ENCODE measurements at places on chromosomes 7 and 10.

GRCh38 chr7:151274936-151275812 lies 26.7 kb upstream of the SMARCD3 start:
- no peak for DNase-seq

GRCh38 chr10:97123765-97124164 lies 62.0 kb downstream of the SLIT1 start:
- DNase-seq = peak; percentile 76

DNA sequence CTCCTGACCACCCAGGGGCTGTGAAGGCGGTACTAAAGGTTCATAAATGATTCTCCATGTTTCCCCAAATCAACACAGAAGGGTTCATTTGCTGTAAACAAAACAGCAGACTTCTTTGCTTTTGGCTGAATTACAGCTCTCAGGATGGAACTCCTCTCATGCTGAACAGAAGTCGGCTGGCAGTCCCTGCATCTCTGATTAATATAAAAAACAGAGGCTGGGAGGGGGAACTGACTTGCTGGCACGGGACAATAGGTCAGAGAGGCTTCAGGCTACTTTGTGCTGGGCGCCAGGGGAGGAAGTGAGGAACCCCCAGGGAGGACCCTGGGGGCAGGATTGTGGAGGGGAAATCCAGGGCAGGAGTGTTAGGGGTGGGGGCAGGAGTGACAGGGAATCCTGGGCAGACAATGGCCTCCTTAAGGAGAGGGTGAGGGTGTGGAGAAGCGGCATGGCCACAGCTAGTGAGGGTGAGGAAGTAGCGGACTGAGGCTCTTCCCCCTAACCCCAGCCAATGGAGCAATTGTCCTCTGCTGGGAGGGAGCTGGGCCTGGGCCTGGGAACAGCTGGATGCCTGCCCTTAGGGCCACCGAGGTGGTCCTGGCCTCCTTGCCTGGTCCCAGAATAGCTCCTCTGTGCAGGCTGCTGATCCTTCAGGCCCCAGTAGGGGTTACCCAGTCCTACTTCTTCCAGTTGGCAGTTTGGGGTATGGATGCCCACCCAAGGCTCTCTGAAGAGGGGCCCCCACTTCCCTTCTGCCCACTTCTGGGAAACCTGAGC lies 9.2 kb upstream of the SFRP5 start:
- DNase-seq = peak; percentile 34

GRCh38 chr7:5636914-5637313 lies 144.5 kb downstream of the RNF216 start:
- DNase-seq = no peak

DNA sequence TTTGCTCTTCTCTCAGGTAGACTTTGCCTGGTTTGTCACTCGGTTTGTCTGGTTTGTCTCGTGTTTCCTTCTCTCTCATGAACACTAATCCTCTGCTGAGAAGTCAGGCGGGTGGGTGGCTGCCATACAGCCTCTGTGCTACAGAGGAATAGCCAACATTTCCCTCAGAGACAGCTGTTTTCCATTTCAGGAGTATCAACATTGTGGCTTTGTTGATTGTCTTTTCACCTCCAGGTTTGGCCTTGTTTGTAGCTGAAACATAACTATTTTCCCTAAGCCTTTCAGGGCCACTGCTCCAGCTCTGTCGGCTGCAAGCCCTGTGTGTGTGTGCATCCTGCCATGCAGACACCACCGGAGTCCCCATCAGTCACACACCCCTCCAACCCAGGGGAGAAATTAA lies 122.8 kb downstream of the BAMBI start:
- DNase-seq = no peak

- no peak for DNase-seq
Measured at GRCh38 chr10:62811159-62811875, 4.8 kb downstream of the EGR2 start.

GRCh38 chr10:31623466-31623865 lies 304.4 kb downstream of the ZEB1 start:
- DNase-seq = no peak

DNA sequence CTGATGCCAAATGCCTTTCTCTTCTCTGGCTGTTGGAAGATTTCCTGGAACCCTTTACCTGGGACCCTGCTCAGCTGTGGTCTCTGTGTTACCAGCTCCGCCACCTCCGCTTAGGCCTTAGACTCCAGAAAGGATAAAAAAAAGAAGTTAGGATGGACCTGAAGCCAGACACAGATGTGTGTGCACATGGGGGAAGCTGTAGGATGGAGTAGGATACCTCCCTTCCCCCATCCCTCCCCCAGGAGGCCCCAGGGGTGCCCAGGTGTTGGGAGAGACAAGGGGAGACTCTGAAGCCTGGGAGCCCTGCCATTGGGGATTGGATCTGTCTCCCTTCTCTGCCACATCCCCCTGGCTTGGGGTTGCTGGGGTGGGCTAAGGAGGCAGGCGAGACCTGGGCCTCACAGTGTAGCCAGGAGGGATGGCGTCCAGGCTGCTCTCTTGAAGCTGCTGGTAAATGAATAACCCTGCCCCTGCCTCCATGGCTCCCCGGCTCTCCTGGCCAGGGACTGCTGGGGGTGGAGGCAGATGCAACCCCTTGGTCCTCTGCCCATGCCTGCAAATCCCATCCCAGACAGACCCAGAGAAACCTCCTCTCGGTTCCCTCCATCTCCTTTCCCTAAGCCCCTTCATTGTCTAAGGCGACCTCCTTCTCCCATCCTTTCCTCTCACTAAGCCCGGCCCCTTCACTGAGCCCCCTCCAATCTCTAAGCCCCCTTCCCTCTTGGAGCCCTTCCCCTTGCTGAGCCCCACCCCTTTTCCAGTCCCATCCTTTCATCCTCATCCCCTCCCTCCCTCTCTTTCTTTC lies 8.0 kb downstream of the CLDN3 start:
- no peak for DNase-seq

- DNase-seq = peak; percentile 45
Measured at GRCh38 chr7:116236020-116236630, 25.8 kb downstream of the TES start.

GRCh38 chr7:129213828-129214227 lies 11.0 kb upstream of the AHCYL2 start:
- peak; percentile 8 for DNase-seq

DNA sequence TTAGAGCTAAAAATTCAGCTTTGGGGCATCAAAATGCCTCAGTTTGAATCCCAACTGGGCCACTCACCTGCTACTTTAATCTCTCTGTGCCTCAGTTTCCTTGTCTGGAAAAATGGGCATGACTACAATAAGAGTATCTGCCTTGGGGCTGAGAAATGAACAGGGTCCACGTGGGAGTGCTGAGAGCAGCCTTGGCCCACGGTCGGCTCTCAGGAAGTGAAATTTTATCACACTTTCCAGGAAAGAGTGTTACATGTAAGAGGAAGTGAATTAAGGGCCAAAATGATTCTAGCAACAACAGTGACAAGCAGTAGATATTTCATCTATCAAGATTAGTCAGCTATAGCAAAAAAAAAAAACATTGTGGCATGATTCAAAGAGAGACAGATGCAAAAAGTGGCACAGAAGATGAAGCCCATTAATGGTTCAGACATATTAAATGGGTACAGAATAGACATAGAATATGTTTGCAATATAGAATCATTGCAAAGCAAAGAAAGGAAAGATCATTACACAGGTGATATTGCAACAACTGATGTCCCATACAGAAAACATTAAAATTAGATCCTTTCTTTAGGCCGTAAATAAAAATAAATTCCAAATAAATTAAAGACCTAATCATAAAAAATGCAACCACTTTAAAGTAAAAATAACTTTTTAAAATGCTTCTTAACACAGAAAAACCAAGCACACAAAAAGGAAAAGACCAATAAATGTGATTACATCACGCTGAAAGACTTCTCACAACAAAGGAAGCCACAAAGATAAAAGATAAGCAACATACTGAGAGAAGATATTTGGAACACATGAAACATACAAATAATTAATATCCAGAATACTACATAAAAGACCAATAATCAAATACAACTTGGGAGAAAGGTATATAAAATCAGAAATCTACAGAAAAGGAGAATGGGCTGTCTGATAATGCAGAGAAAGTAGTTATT lies 4.3 kb downstream of the TMEM273 start:
- DNase-seq = no peak

- DNase-seq = no peak
Measured at GRCh38 chr10:113533801-113534200, 19.1 kb upstream of the HABP2 start.

DNA sequence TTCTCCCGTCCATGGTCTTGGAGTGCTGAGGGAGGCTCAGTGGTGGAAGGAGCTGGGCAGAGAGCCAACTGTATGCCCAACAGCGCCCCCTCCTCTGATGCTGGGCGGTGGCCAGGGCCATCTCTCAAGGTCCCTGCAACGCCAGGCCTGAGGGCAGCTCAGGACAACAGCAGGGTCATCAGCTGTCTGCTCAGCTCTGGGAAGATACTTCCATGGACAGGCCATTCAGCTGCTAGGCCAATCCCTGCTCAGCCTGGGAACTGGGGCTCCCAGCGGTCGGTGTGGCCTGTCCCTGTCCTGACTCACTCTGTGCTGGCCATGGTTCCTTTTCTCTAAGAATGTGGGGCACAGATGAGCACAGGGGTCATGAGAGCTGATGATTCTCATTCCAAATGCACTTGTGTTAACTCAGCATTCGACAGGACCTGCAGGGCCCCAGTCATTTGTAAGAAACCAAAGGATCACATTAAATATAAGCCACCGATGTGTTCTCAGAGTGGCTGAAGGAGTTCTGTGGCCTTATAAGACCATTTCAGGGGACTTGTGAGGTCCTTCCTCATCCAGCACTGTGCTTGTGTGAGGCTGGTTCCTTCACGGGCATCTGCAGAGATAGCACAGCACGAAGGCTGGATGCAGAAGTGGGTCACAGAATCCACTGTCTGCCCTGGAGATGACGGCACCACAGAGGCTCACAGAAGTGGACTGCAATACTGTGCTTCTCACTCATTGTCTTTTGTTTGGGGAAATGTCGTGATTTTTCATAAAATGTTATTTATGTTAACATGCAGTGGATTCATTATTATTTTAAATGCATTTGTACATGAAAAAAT lies 73.0 kb downstream of the ADCY1 start:
- no peak for DNase-seq

- DNase-seq = no peak
Measured at GRCh38 chr7:159128767-159129166, 15.9 kb downstream of the VIPR2 start.

DNA sequence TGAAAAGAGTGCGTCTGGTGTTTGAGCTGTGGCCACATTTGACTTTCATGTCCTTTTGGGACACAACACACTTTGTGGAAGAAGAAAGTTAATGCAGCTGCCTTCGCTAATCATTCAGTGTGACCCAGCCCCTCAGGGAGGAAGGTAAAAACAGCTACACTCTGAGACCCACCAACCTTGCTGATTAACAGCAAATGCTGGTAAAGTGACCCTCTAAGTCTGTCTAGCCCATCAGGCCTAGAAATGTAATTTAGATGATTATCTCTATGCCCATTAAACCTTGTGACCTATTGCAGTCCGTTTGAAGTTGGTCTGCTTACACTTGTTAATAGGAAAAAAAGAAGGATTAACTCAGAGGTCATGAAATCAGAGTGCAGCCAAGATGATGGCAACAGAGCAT lies 161.9 kb upstream of the WNT16 start:
- DNase-seq = no peak

DNA sequence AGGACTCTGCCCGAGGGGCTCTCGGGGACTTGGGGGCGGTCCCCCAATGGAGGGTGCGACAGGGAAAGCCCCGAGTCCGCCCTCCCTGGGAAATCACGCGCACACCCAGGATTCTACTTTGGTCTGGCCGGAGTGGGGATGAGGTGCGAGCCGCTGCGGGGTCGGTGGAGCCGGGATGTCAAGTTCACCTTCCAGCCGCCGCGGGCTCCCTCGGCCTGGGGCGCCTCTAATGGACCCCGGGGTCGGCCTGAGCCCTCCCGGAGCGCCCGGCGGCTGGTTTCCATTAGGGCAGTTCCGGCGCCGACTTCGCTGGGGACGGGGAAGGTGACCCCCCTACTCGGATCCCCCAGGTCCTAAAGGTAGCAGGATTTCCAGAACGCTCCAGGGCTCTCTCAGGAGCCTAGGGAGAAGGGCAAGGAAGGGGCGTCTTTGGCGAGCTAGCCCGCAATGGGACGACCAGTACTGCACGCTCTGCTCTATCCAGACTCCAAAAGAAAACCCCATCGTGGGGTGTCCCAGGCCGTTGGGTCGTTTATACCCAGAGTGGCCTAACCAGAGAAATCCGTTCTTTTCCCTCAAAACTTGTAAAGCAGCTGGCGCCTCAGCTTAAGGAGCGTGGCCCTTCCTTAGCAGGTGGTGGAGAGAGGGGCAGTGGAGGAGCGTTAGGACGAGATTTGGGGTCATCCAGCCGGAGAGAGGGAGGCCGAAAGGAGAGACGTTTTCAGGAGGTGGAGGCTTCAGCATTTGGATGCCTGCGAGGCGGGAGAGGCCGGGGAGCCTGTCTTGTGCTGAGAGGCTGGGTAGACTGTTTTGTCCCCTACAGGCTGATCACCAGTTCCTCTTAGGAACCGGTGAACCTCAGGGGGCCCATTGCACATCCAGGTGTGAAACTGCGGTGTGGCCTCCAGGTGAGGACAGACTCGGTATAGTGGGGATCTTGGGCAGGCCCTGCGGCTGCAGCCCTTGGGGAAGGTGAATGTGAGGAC lies 860 bp upstream of the WDR86 start:
- peak; percentile 17 for DNase-seq

- no peak for DNase-seq
Measured at GRCh38 chr10:13589316-13589715, 2.6 kb downstream of the PRPF18 start.

GRCh38 chr7:16759840-16760239 lies 6.3 kb downstream of the TSPAN13 start:
- DNase-seq = no peak

DNA sequence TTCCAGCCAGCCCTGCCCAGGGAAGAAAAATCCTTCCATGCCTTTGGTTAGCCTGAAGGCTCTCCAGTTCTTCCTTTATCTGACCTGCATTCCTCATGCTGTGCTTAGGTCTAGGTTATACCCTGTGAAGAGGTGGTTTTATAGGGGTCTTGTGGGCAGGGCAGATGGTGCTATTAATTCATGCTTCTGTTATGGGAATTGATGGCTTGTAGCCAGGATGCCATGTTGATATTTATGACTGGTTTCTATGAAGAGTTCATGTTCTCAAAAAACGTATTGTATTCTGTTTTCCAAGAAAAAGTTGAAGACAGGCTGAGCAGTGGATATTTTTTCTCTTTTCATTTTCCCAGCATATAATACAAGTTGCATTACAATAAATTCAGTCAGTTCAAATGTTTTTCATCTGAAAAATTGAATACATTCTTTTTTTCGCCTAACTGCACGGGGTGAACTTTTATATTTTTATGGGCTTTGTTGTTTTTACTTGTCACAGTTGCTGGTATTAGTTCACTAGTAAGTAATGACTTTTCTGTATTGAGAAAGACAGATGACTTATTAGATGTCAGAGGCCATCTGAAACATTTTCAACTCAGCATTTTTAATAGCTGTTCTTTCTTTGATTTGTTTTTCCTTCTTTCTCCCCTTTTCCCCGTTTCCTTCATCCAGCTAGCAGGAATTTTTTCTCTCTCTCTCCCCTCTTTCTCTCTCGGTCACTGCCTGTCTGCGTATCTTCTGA lies 322.8 kb downstream of the LRMDA start:
- DNase-seq = no peak

GRCh38 chr7:116311259-116311658 lies 100.9 kb downstream of the TES start:
- no peak for DNase-seq

- DNase-seq = no peak
Measured at GRCh38 chr7:17367502-17367901, 69.0 kb downstream of the AHR start.

- DNase-seq = no peak
Measured at GRCh38 chr10:43444323-43444722, 7.4 kb downstream of the ZNF487 start.
